ENCODE measurements at places on chromosomes 7 and 10. TPM values are rescaled to one million over a fixed set of nuclear protein-coding genes. Genes with fewer than 3 reads are reported as not detected.

DNA sequence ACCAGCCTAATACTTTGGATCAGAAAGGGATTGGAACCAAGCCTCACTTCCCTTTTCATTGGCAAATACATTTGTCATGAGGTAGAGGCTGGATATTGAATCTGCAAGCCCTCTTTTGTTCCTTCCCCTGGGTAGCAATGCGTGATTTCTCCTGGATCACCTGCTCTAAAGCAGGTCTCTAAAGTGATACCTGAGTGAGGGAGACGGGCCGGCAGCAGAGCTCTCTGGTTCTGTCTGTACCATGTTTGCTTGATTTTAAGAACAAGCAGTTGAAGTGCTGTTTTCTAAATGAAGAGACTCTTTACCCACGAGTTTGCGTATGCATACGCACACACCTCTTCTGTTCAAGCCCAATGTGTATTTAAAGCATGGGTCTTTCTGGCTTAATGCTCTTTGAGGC lies 41.1 kb downstream of the GARS1 start:
- DNase-seq = no peak

GRCh38 chr7:24341691-24342413 lies 57.9 kb downstream of the NPY start:
- no peak for DNase-seq

DNA sequence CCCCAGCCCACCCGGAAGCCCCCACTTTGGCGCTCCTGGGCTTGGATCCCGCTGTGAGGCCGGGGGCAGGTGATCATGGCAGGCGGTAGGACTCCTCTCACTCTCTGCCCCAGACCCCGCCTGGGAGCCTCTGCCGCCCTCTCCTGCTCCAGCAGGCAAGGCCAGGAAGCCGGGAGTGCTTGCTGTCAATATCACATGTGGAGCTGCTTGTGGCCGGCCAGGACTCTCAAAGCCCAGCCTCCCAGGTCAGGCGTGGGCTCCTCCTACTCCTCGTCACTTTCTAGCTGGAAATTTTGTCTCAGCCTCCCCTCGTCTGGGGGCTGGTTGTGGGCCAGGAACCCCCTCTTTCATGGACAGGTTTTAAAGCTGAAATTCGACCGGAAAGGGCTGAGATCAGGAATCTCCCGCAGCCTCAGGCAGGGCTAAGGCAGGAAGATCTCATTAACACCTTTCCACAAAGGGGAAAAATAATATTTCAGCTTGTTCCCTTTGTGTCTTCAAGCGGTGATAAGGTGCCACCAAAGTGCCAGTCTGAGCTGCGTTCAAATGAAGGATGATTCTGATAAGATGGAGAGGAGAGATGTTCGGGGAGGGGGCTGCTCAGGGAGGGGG lies 273.6 kb upstream of the PODXL start:
- no peak for DNase-seq

DNA sequence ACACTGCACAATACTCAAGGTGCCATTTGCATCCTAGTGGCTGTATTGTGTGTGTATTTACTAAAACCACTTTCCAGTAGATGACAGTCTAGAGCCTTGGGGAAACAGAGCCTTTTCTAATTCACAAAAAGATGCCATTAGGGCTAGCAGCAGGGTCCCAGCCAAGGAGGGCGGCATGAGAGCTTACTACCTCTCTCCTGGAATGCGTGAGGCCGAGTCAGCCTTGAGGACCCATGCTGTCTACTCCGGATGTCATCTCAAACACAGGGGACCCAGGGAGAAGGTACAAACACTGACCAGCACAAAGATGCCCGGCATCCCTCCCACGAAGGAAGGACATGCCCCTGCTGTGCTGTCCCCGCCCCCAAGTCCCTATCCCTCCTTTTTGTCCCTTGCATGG lies 65.5 kb downstream of the CYCS start:
- DNase-seq = no peak

GRCh38 chr7:5572439-5572838 lies 148.8 kb upstream of the TNRC18 start:
- DNase-seq = no peak

GRCh38 chr7:6575281-6576023 lies 1.8 kb upstream of the ZDHHC4 start:
- no peak for DNase-seq

- no peak for DNase-seq
Observed at GRCh38 chr10:33187427-33187999, 147.0 kb downstream of the NRP1 start.

- DNase-seq = no peak
Observed at GRCh38 chr7:27184337-27185012, 557 bp downstream of the HOXA11 start.

GRCh38 chr10:1935912-1936311 lies 198.6 kb upstream of the ADARB2 start:
- DNase-seq = no peak

GRCh38 chr7:140631021-140631420 lies 9.6 kb downstream of the DENND2A start:
- DNase-seq = no peak

GRCh38 chr10:84270708-84271107 lies 25.9 kb downstream of the RGR start:
- no peak for DNase-seq

GRCh38 chr7:19119870-19120486 lies 2.5 kb upstream of the TWIST1 start:
- no peak for DNase-seq

- no peak for DNase-seq
Observed at GRCh38 chr10:1255118-1255517, 198.9 kb downstream of the WDR37 start.

DNA sequence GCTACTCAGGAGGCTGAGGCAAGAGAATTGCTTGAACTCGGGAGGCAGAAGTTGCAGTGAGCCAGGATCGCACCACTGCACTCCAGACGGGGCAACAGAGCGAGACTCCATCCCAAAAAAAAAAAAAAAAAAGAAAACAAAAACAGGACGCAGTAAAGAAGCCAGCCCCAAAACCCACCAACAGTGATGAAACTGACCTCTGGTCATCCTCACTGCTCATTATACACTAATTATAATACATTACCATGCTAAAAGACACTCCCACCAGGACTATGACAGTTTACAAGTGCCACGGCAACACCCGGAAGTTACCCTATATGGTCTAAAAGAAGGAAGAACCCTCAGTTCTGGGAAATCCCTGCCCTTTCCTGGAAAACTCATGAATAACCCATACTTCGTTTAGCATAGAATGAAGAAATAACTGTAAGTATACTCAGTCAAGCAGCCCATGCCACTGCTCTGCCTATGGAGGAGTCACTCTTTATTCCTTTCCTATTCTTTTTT lies 40.0 kb upstream of the EIF4H start:
- DNase-seq = no peak

DNA sequence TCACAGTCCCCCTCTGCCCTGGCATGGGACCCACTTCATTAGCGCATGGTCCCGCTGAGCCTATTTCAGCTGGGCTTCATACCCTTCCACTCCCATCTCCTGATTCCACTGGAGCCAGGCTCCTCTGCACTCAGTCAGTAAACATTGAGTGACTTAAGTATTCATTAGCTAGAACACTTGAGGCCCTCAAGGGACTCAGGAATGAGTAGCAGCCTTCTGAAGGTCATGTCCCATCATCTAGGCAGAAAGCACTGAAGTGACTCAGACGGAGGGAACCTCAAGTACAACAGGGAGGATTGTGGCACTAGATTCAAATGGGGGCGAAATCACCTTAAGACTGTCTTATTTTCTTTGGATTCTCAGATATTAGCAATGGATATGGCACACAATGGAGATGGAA lies 186.6 kb upstream of the INHBA start:
- no peak for DNase-seq

GRCh38 chr10:56622335-56622973 lies 261.4 kb upstream of the ZWINT start:
- DNase-seq = no peak

- no peak for DNase-seq
Observed at GRCh38 chr10:85619832-85620231, 746.8 kb downstream of the GRID1 start.

GRCh38 chr7:70696201-70696754 lies 435.7 kb upstream of the GALNT17 start:
- no peak for DNase-seq

Gene CCDC172
- total RNA-seq = not detected

Gene ZKSCAN1
- total RNA-seq = 30.3 TPM

Gene OPALIN
- not detected for total RNA-seq

Gene HKDC1
- total RNA-seq = not detected

Gene AGBL3
- total RNA-seq = 1.2 TPM

Gene ACTR3C
- 2.9 TPM for total RNA-seq

Gene NKX1-2
- total RNA-seq = not detected

Gene AKR1C8
- total RNA-seq = not detected

Gene LRRC61
- 3.7 TPM for total RNA-seq

Gene SYPL1
- 88.8 TPM for total RNA-seq

Gene CLDN4
- 0.11 TPM for total RNA-seq

Gene AIFM2
- 20.2 TPM for total RNA-seq

Gene ASAH2
- 2.9 TPM for total RNA-seq

Gene TUBAL3
- total RNA-seq = 0.11 TPM

Gene CYP3A7
- total RNA-seq = not detected

Gene ASZ1
- total RNA-seq = not detected

Gene CALU
- 165 TPM for total RNA-seq

Gene TAS2R41
- total RNA-seq = not detected

Gene STAG3
- total RNA-seq = 0.94 TPM
